ENCODE measurements at places on chromosomes 1 and 21.

GRCh38 chr1:192225703-192226102 is 67.4 kb downstream of the RGS18 start:
- no peak for DNase-seq

DNA sequence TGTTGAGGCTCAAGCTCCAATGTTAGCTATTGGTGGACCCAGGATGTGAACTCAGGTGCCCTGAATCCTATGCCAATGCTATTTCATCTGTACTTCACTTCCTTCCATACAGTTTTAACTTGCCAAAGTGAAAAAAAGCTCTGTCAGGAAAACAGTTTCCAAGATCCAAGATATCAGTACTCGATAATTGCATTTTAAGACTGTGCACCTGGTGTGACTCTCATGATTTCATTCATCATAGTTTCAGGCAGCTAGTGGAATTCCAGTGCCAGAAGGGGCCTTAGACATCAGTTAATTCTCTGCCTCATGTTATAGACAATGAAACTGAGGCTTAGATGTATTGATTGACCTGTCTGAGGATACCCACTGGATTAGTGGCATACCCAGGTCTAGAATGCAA is 26.5 kb upstream of the LEPR start:
- no peak for DNase-seq

DNA sequence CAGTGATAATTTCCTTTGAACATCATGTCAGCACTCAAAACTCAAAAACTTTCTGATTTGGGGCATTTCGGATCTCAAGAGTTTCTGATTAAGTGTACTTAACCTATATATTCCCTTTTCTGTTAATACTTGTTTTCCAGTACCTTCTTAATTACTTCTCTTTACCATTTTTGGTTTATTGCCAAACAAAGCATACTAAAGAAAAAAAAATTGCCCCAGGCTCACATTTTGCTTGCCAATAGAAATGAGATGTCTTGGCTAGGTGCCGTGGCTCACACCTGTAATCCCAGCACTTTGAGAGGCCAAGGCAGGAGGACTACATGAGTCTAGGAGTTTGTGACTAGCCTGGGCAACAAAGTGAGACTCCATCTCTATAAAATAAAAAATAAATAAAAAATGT is 4.8 kb downstream of the PSMD4 start:
- no peak for DNase-seq

- DNase-seq = no peak
These were observed 131.2 kb downstream of the RHOU start for GRCh38 chr1:228866468-228866867.

DNA sequence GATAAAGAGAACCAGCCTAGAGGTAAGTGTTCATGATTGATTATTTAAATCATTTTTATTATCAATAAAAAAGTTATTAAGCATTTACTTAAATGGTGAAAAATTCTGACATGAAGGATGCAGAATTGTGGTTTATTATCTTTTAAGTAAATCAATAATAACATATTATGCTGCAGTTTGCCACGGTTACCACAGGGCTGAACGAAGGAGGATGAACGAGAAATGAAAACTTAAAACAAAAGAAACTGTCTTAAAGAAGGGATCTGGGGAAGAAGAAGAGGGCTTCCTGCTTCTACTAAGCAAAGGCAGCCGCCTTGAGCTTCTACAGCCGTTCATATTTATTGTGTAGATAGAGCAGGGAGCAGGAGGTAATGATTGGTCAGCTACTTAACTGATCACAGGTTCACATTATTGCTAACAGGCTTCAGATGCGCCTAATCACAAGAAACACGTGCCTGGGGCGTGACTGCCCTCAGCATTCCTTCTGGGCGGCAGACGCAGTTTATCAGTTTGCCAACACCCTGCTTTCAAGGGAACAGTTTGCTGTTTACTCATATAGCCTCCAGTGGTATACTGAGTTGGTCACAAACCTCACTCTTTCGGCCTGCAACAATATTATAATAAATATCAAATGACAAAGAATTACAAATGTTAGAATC is 5.8 kb upstream of the FNBP1L start:
- DNase-seq = no peak

DNA sequence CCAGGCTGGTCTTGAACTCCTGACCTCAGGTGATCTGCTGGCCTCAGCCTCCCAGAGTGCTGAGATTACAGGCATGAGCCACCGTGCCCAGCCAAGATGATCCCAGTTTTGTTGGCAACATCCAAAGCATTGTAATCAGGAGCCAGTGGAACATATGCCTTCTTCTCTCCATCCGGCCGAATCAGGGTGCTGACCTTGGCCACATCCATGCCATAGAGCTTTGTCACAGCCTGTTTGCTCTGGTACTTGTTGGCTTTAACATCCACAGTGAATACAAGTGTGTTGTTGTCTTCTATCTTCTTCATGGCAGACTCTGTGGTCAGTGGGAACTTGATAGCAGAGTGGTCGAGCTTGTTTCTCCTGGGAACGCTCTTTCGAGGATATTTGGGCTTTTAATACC is 17.1 kb downstream of the TNFRSF8 start:
- no peak for DNase-seq

- no peak for DNase-seq
These were observed 364.1 kb upstream of the LYPLAL1 start for GRCh38 chr1:218809625-218810024.

- no peak for DNase-seq
These were observed 25.4 kb upstream of the SDHB start for GRCh38 chr1:17078991-17079868.

- DNase-seq = no peak
These were observed 23.8 kb downstream of the ZMPSTE24 start for GRCh38 chr1:40281853-40282252.

- DNase-seq = no peak
These were observed 99.0 kb upstream of the HIVEP3 start for GRCh38 chr1:42017730-42018129.

Data from GM13977 (cell line).